Activated CD8-positive, alpha-beta T cell treated with anti-CD3 and anti-CD28 coated beads, Interleukin-2, amount 10 ng/mL, durations not matched to agents 7 days and 5 days (primary cell): ENCODE measurements at places on chromosomes 2 and 18. TPM values are rescaled to one million over a fixed set of nuclear protein-coding genes. Genes with fewer than 3 reads are reported as not detected.

The FOXI3 gene
- not detected for total RNA-seq

The GLI2 gene
- 2.2 TPM for total RNA-seq

- H3K4me3 ChIP-seq = no peak overlapping the region
- no peak for DNase-seq
- H3K27me3 ChIP-seq = no peaks in the 10 kb centered on the region
- H3K36me3 ChIP-seq = no peaks in the 10 kb centered on the region
- peaks cover 10% of the 10 kb centered on the region for H3K4me1 ChIP-seq
- H3K27ac ChIP-seq = no peak overlapping the region
These were observed 140.3 kb upstream of the SLC1A4 start for GRCh38 chr2:64848945-64849344.

- H3K36me3 ChIP-seq = no peaks in the 10 kb centered on the region
- no peak overlapping the region for H3K4me3 ChIP-seq
- H3K27ac ChIP-seq = no peak overlapping the region
- peaks cover 18% of the 10 kb centered on the region for H3K27me3 ChIP-seq
- no peaks in the 10 kb centered on the region for H3K4me1 ChIP-seq
These were observed 304.3 kb downstream of the CDCA7 start for GRCh38 chr2:173658946-173659371.

DNA sequence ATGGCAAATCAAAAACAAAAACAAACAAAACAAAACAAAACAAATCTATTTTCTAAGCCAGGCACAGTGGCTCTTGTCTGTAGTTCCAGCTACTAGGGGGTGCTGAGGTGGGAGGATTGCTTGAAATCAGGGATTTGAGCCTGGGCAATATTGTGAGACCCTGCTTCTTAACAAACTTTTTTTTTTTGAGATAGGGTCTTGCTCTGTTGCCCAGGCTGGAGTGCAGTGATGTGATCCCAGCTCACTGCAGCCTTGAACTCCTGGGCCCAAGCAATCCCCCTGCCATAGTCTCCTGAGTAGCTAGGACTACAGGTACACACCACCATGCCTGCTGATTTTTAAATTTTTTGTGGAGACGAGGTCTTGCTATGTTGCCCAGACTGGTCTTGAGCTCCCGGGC is 6.2 kb downstream of the HPCAL1 start:
- H3K27ac ChIP-seq = no peak overlapping the region
- peaks cover 6% of the 10 kb centered on the region for H3K36me3 ChIP-seq
- no peaks in the 10 kb centered on the region for H3K27me3 ChIP-seq
- peaks cover 34% of the 10 kb centered on the region for H3K4me1 ChIP-seq
- H3K4me3 ChIP-seq = no peak overlapping the region

- no peak overlapping the region for H3K27ac ChIP-seq
- H3K4me3 ChIP-seq = no peak overlapping the region
- peaks cover 4% of the 10 kb centered on the region for H3K36me3 ChIP-seq
These were observed 7.4 kb downstream of the LCT start for GRCh38 chr2:135829378-135830135.
